ENCODE measurements at places on chromosomes 1 and 21.

DNA sequence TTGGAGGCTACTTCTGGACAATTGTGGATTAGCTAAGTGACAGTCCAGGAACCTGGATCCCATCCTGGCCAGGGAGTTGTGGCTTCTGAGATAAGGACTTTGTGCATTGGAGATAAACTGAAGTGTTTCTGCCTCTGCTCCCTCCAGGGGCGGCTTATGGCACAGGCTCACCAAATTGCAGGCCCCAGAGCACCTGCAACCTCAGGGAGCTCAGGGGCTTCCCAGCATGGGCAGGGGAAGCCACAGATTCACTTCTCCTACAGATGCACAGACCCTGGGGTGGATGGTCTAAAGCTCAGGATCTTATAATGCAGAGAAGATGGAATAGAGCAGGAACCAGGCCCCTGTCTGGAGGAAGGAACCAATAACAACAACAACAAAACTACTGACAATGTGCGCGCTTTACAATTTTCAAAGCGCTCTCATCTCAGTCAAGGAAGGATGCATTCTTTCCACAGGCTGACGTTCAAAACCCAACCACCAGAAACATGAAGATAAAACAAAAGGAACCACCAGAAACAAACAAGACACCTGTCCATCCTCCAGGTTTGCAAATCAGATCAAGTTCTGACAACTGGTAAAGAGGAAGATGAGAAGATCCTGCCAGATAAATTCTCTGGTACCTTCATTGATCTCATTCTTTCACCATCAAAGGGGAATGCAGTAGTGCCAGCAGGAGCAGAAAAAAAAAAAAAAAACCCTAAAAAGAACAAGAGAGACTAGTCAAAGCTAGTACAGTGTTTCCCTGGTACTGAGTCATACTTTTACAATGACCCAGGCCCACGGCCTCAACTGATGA lies 121.0 kb upstream of the IRF2BP2 start:
- peak; percentile 24 for DNase-seq

DNA sequence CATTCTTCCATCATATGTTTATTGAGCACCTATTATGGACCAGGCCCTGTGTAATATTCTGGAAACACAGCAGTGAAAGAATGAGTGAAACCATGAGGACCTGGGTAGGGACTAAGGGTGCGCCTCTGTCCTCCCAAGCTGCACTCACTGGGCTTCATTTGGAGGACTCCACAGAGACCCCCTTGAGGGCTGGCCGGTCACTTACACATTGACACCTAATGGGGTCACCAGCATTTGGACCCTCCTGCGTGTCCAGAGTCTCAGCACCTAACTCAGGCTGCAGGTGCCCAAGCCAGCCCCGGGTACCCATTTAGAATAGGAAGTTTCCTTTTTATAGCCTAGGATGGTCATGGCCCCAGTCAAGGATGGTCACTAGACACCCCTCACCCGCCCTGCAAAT lies 2.8 kb upstream of the FNDC5 start:
- DNase-seq: no peak

DNA sequence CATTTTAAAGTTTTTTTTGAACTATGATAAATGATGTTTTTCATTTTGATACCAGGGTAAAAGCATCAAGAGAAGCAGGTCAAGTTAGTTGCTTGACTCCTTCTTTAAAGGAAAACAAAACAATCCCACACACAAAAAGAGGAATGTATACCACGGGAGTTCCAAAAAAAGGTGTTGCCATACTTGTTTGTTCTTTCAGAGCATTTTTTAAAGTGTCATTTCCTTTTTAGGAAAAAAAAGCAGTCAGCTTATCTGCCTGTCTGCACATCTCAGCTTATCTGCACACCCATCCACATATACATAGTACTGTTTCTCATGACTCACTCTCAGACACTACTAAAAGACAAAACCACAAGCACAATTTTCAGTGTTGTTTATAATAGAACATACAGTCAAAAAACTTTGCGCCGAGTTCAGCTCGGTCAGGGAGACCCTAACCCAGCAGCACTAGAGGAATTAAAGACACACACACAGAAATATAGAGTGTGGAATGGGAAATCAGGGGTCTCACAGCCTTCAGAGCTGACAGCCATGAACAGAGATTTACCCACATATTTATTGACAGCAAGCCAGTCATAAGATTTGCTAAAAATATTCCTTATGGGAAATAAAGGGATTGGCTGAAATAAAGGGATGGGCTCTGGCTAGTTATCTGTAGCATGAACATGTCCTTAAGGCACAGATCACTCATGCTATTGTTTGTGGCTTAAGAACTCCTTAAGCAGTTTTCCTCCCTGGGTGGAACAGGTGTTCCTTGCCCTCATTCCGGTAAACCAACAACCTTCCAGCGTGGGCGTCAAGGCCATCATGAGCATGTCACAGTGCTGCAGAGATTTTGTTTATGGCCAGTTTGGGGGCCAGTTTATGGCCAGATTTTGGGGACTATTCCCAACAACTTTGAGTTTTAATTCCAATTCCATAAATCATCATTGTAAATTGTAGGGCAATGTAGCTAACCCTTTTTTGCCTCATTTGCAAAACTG lies 11.4 kb upstream of the MNDA start:
- no peak for DNase-seq

GRCh38 chr1:6294080-6294889 lies 33.4 kb upstream of the GPR153 start:
- DNase-seq: no peak

GRCh38 chr1:10909697-10910680 lies 102.5 kb upstream of the TARDBP start:
- peak; percentile 58 for DNase-seq

DNA sequence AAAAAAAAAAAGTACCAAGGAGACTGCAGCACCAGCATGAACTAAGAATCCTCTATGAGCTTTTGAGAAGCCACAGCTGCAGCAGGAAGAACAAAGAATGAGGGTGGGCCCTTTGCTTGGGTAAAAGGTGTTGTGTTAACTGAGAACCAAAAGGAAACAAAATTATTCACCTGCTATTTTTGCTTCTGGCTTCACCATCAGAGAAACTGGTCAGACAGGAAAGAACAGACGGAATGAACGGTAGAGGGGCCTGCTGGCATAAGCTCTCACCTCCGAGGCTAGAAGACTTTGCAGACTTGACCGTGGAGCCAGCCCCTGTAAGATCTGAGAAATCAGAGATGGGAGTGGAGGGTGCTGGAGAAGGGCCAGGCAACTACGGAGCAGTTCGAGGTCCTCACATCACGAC lies 27.6 kb downstream of the IL10RB start:
- DNase-seq: no peak

- no peak for DNase-seq
Measured at GRCh38 chr1:101520302-101520701, 283.5 kb downstream of the S1PR1 start.

GRCh38 chr1:34363915-34364314 lies 187.2 kb downstream of the C1orf94 start:
- no peak for DNase-seq

DNA sequence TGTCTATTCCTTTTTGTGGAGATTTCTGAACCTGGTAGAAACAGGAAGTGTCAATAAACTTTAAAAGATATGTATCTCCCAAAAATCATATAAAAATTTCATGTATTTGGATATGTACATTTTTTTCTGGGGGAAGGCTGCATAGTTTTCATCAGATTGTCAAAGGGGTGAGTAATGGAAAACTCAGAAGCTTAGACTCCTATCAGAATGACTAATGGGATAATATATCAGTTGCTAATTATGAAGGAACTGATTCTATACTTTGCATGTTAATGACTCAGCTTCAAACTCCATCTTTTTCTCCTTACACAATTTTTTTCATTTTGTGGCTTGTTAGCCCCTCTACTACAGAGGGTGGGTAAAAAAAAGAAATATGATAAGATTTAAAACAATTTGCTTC lies 55.9 kb downstream of the GON4L start:
- no peak for DNase-seq

- no peak for DNase-seq
Measured at GRCh38 chr1:164671323-164671965, 112.5 kb downstream of the PBX1 start.

DNA sequence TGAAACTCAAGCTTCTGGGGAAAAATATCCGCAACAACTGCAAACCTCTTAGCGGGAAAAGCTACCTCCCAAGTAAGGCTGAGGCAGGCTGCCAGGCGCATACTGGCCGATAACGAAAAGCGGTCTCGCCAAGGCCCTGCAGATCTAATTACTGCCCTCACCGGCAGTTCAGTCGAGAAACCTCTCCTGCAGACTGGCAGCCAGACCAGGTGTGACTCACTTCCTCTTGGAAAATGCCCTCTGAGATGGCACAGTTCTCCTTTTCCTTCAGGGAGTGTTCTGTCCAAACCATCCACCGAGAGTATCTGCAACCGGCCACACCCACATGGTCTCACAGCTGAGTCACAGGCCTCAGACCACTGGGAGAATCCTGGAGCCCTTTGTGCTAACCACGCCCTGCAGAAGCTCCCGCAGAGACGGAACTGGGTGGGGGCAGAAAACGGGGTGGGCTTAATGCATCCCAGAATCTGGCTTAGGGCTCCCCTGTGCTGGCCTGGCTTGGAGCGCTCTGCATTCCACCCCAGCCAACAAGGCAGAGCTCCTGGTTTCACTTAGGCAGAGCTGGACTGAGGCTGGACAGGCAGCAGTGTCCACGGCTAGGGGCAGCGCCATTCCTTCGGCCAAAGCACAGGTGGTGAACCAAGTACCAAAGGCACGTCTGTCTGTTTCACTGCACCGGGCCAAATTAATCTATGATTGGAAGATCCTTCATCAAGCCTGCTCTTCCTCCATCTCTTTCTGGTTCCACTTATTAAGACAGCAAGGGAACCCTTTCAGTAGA lies 1.2 kb downstream of the S100A10 start:
- DNase-seq: peak; percentile 0

GRCh38 chr1:108732398-108732797 lies 14.1 kb upstream of the STXBP3 start:
- no peak for DNase-seq

DNA sequence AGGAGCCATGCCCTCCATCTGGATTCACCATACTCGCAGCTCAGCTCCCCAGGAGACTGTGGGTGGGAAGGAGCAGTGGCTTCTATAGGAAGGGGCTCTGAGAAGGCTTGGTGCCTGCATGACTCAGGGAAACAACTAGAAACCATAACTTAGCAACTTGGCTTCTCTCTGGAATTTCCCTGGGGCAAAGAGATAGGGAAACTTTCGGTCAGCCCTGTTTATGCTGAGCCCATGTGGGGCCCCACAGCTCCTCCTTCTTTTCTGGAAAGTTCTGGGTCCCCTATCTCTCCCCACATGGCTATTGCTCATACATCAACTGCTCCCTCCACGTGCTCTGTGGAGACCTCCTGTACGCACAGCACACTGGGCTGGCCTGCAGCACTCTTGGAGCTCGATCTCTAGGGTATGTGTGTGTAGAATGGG lies 39.3 kb downstream of the PLEKHA6 start:
- no peak for DNase-seq

GRCh38 chr1:66374148-66374547 lies 159.8 kb upstream of the SGIP1 start:
- DNase-seq: no peak

DNA sequence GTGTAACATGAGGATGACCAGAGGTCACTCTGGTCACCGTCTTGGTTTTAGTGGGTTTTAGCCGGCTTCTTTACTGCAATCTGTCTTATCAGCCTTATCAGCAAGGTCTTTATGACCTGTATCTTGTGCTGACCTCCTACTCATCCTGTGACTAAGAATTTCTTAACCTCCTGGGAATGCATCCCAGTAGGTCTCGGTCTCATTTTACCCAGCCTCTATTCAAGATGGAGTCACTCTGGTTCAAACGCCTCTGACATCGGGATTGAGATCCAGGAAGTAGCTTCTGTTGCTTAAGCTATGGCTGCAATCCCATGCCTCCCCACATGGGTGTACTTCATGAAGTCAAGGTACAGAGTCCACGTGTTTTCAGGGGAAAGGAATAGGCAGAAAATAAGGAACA lies 19.9 kb downstream of the FMN2 start:
- DNase-seq: no peak
